ENCODE measurements at places on chromosomes 7 and 10.
A peak's percentile ranks its signal among the peaks of the same experiment; 100 is the strongest.

DNA sequence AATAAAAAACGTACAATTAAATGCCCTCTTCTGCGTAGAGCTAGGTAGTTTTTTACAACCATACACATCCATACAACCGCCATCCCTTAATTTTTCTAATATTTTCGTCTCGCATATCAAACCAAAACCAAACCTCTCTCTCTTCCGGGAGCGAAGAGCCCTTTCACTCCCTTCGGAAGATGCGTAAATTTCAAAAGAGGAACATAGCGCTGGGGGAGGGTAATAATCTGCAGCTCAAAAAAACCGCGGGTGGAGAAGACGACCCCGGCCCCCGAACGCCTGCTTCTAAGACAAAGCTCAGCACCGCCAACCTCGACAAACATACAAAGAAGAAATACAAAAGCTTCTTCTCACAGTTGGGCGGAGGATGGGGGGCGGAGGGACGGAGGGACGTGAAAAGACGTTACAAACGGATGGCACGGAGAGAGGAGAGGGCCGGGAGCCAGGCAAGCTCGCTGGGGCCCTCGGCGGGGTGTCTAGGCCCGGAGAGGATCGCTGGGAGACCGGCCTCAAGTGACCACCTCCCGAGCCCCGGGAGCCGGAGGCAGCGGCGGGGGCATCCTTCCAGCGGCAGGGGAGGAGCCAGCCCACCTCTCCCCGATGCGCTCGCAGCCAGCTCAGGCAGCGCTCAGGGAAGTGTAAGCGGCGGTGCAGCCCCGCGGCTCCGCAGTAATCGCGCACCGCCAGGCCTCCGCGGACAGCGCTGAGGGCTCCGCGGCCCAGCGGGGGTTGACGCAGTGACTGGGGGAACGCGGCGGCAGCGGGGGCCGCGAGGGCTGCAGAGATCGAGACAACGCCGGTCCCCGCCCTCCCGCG, 851 bp downstream of the MKRN1 start:
- DNase-seq, result peak; percentile 40

GRCh38 chr10:71363936-71364335, 32.8 kb upstream of the CDH23 start:
- no peak for DNase-seq

DNA sequence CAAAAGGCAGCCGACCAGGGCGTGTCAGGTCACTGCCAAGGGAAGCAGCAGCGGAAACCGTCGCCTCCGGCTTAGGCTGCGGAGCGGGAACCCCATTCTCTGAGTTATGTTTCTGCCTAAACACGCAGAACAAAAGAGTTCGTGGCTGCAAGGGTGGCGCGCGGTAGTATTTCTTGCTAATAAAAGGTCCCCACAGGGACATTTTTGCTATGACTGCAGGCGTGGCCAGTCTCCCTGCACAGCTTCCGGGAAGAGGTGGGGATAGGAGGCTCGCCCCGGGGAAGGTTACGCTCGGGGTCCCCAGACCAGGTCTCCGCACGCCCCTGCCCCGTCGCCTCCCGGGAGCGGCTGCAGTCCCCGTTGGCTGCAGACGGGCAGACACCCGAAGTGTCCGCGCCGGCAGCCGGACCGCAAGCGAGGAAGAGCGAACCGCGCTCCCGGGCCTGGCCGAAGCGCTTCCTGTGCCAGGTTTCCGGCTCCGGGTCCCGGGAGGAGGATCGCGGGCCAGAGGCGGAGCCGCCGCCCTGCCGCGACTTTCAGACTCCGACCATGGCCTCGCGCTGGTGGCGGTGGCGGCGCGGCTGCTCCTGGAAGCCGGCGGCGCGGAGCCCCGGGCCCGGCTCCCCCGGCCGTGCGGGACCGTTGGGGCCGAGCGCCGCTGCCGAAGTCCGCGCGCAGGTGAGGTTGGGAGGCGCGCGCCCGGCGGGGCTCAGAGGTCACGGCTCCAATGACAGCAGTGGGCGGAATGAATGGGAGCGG, at the start of gene PDSS1:
PDSS1 (plus strand) TSS at position 539 of the 759 bp plus-strand sequence; CDS start at position 550, 11 bp downstream.
- peak; percentile 60 for DNase-seq

DNA sequence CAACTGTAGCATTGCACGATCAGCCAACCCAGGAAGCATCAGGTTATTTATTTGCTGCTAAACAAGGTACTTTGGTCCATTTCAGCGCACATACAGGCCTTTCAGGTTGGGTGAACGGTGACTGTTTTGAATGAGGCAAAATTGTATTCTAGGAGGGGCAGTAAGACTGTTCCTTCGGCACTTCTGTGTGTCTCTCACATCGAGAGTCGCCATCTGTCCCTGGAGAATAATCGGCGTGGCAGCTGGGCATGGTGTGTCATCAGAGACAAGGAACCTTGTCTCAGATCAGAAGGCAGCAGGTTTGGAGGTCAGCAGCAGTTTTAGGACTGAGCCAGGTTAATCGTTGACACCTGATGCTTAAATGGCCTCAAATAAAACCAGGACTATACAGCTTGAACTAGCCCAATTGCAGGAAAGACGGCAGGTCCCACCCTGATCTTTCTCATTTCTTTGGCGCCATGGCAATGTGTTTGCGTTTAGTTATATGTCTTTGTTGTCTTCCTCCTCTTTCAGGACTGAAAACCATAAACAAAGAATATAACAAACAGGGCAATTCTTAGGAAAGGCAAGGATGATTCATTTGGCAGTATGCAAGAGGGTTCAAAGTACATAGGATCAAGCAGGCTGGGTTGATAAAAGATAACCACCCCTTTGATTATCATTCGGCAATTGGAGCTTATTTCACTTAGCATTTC, 92.0 kb upstream of the PRR15 start:
- DNase-seq, result no peak

DNA sequence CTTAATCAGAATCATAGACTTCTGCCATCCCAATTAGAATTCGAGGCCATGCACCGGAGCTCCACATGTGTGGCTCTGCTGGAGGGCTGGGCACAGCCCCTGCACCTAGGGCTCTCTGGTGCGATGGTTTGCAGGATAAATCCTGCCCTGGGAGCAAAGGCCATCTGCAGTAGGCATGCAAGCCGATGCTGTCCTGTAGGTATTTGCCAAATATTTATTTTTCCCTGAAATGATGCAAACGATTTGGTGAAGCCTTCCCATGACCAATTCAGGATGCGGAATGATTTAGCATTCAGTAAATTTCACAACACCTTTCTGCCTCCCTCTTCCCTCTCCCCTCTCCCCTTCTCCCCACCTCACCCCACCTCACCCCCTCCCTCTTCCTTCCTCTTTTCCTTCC, 170.6 kb downstream of the EBF3 start:
- no peak for DNase-seq

GRCh38 chr7:151059367-151060112, at the start of gene SLC4A2:
SLC4A2 (plus strand) TSS chr7:151059589; CDS start chr7:151061988, 2,399 bp downstream.
- DNase-seq, result peak; percentile 54

DNA sequence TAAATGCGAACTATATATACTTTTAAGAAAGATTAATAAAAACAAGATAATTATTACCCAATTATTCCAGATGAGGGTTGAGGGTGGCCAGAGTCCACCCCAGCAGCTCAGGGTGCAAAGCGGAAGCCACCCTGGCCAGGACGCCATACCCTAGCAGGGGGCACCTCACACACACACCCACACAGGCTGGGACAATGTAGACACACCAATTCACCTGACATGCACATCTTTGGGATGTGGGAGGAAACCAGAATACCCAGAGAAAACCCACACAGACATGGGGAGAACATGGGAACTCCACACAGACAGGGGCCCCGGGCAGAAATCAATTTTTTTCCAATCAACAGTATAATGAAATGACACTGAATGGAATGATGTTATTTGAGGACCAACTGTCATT, 86.0 kb downstream of the RTKN2 start:
- DNase-seq, result no peak

DNA sequence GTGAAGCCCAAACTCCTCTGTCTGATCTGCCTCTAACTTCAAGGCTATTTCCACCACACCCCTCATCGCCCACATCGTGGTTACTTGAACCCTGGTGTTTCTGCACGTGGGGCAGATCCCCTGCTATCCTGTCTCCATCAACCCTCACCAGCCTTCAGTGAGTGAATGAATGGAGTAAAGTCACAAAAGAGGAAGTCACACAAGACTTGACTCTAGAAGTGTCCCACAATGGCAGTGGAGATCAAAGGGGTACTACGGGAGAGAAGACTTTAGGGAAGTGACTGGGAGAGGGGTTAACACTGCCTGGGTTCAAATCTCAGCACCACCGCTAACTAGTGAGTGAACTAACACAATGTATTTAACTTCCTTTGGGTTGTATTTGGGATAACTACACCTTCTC, 85.9 kb downstream of the COBL start:
- DNase-seq, result no peak

DNA sequence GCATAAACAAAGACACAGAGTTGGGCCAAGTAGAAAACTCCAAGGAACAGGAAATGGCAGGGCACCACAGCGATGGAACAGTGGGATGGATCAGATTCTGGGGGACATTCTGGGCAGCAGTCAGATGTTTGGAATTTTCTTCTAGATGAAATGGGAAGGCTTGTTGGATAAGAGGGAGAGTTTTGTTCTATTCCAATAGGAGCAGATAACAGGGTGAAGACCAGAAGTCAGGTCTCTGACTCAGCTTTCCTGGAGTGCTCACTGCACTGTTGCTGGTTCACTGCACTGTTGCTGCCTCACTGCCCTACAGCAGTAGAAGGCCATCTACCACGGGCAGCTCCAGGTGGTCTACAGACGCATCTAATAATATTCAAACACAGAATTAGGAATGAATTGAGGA, 135.6 kb downstream of the ATE1 start:
- no peak for DNase-seq

- no peak for DNase-seq
These were observed 149.7 kb downstream of the FRMD4A start for GRCh38 chr10:14180911-14181566.
